Stomach (tissue), 19 donors: ENCODE measurements at places on chromosomes 16 and 17. TPM values are rescaled to one million over a fixed set of nuclear protein-coding genes. Genes with fewer than 3 reads are reported as not detected.
A peak's percentile ranks its signal among the peaks of the same experiment; 100 is the strongest.

DNA sequence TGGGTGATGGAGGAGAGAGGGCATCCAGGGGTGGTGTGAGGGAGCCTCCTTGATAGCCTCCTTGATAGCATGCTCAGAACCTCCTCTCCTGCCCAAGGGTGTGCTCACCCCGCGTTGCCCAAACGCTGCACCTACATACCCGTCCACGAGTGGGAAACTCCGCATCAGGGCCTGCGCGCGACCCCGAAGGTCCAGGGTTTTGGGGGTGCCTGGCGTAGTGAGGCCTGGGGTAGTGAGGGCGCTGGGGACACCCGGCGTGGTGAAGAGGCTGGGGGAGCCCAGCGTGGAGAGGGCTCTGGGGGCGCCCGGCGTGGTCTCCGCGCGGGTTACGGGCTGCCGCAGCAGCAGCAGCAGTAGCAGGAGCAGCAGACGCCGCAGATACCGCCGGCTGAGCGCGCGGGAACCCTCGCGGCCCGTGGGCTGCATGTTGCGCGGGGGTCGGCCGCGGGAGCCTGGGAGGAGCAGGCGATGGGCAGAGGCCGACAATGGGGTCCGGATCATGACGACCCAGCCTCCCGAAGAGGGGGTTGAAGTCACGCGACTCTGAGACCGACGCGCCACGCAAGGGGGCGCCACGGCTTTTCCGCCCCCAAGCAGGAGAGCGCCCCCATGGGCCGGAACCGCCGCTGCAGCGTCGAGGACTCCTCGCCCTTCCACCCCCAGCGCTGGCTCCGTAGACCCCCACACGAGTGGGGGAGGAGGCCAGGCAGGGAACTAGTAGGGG lies at the start of gene DPEP3:
Gene DPEP3, minus strand, starts transcription at position 545 of the 724 bp plus-strand sequence. Its CDS starts 119 bp downstream, at position 426.
- DNase-seq: no peak

GRCh38 chr16:67462279-67462655 lies 18.7 kb downstream of the ATP6V0D1 start:
- no peak for DNase-seq

CA4 gene
- total RNA-seq: not detected

DNA sequence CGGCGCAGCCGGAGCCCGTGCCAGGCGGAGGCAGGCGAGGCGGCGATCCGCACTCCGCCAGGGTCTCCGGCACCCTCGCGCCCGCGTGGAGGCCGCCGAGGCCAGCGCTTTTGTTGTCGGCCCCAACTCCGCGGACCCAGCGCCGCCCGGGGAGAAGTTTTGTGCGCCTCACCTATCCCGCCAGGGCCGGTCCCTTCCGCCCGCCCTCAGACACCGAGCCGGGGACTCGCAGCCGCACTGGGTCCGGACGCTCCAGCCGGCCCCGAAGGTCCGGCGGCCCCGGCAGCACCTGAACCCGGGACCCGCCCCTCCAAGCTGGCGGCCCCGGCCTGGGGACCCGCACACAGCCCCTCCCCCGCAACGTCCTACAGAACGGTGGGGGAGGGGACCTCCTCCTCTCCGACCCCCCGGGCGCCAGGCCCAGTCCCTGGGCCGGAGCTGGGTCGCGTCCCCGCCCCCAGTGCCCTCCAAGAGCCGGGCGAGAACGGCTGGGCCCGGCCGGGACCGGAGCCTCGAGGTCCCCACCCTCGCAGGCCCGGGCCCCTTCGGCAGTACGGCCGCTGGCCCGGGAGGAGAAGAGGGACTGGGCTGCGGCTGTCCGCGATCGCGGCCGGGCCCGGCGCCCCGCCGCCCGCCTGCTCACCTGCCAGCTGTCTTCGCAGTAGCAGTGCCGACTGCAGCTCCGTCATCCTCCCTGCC lies 698 bp downstream of the UBE2G1 start:
- DNase-seq: peak; percentile 77

DNA sequence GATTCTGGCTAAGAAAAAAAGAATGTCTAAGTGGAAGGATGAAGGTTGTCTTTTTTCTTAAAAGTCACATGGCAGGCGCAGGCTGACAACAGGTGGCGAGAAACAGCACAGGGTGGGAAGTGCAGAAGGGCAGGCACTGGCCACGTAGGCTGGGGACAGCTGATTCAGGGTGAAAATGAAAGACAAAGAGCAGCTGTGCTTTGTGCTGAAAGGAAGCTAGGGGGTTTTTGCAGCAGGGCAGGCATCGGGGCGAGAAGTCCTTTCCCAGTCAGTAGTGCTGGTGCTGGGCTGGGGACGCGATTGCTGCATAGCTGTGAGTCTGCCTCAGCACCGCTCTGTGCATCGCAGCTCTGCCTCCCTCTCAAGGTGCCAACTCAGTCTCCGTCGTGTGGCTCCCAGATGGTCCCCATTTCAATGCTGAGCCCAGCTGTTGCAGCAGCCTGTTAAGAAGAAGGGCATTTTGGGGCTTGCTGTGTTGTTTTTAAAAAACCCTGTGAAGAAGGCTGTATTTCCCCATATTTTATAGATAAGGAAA lies 183.1 kb upstream of the CCL2 start:
- no peak for DNase-seq

DNA sequence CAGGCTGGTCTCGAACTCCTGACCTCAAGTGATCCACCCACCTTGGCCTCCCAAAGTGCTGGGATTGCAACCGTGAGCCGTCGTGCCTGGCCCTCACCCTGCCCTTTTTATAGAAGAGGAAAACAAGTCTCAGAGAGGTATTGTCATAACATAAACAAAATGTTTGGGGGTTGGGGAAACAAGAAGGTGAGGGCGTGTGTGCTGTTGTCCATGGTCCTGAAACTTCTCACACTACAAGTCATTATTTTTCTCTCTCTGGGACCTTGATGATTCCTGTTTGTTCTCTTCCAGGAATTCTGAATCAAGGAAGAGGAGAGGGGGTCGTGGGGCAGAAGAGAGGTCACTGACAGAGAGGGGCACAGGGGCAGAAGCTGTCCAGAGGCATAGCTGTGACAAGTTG lies 160.2 kb upstream of the LHX1 start:
- DNase-seq: no peak

DNA sequence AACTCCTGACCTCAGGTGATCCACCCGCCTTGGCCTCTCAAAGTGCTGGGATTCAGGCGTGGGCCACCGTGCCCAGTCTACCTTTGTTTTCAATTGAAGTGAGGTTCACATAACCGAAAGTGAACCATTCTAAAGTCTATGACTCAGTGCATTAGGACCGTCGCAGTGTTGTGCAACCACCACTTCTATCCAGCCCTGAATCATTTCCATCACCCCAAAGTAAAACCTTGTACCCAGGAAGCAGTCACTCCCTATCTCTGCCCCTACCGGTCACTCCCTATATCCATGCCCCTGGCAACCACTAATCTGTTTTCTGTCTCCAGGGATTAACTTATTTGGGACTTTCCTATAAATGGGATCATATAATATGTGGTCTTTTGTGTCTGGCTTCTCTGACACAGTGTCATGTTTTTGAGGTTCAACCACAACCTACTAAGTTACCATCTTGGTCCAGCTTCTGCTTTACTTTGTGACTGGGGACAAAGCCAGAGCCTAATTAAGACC lies 28.3 kb upstream of the CDC42EP4 start:
- no peak for DNase-seq

GRCh38 chr17:7477392-7478275 lies 1.8 kb downstream of the ZBTB4 start:
- DNase-seq: peak; percentile 89
